Left kidney (tissue), 8 donors: ENCODE measurements at places on chromosomes 13 and 19. TPM values are rescaled to one million over a fixed set of nuclear protein-coding genes. Genes with fewer than 3 reads are reported as not detected.
A peak's percentile ranks its signal among the peaks of the same experiment; 100 is the strongest.

DNA sequence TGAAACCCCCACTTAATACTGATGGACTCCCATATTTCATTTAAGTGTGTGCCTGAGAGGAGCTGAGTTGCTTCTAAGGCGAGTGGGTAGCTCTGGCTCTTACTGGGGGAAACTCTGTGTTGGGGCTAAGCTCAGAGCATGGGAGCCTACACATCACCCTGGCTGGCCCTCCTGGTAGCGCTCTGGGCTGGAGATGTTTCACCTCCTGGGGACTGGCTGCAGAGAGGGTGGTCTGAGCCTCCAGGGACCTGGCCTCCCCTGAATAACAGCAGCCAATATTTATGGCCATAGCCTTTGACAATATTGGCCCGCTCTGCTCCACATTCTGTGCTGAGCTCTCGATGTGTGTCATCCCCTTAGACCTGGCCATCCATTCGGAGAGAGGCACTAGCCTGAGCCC, 316.5 kb downstream of the ZNF536 start:
- DNase-seq = no peak

IFNL1 gene
- polyA plus RNA-seq = not detected

DNA sequence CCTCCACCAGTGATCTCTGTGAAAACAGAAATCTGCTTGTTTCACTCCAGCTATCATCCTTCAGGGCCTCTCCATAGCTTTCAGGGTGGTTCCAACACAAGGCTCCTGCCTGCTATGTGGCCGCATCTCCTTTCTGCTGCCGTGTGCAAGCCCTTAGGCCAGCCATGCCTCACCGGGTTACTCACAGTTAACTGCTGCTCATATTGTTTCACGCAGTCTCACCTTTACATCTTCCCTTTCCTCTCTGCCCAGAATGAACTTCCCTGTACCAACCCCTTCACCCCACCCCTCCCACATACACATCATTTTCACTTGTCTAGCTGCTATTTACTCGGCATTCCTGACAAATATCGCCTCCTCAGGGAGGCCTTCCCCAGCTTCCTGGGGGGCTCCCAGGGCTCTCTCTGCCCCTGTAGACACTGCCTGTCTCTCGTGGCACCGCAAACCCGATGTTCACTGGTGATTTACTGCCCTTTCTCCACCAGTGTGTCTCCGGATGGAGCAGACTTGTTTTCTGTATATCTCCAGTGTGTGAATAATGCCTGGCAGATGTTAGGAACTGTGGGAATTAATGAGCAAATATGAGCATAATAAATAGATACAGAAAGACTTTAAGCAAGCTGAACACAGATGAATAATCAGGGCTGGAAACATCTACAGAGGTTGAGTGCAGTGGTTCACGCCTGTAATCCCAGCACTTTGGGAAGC, 39.3 kb upstream of the GPR183 start:
- DNase-seq = no peak

DNA sequence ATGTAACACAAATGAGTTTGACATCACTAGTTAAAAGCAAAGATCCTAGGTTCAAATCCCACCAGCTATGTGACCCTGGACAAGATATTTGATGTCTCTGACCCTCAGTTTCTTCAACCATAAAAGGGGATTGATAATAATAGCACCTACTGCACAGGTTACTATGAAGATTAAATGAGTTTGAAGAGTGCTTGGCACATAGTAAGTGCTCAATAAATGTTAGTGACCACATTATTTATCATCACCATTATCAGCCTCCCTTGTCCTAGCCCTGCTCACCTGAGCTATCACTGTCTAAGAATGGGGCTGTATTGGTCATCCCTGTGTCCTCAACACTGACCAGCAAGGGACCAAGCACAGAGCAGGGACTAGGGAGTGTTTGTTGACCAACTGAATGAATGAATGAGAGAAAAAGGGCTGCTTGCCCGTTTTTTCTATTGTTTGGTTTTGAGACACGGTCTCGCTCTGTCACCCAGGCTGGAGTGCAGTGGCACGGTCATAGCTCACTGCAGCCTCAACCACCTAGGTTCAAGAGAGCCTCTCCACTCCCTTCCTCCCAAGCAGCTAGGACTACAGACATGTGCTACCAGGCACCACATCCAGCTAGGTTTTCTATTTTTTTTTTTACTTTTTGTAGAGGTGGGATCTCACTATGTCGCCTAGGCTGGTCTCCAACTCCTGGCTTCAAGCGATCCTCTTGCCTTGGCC, 26.6 kb upstream of the DACT3 start:
- no peak for DNase-seq

- no peak for DNase-seq
Observed at GRCh38 chr13:94313321-94313910, 166.1 kb downstream of the DCT start.

- DNase-seq = no peak
Observed at GRCh38 chr13:35994131-35994966, 136.8 kb downstream of the DCLK1 start.

GRCh38 chr13:93420887-93421286, 194.3 kb downstream of the GPC6 start:
- DNase-seq = no peak

DNA sequence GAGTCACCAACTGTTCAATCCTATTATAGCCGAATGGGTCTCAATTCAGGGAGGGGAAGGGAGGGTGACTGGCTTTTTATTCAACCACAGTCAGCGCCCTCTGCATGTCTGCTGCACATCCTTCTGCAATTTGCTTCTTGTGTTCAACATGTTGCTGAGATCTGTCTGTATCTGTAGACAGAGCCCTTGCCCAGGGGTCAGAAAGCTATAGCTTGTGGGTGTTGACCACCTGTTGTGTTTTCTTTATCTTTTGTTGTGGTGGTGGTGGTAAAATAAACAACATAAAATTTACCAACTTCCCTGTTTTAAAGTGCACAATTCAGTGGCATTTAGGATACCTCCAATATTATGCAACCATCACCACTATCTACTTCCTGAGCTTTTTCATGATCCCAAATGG, 12.2 kb downstream of the PPP1R12C start:
- DNase-seq = no peak

DNA sequence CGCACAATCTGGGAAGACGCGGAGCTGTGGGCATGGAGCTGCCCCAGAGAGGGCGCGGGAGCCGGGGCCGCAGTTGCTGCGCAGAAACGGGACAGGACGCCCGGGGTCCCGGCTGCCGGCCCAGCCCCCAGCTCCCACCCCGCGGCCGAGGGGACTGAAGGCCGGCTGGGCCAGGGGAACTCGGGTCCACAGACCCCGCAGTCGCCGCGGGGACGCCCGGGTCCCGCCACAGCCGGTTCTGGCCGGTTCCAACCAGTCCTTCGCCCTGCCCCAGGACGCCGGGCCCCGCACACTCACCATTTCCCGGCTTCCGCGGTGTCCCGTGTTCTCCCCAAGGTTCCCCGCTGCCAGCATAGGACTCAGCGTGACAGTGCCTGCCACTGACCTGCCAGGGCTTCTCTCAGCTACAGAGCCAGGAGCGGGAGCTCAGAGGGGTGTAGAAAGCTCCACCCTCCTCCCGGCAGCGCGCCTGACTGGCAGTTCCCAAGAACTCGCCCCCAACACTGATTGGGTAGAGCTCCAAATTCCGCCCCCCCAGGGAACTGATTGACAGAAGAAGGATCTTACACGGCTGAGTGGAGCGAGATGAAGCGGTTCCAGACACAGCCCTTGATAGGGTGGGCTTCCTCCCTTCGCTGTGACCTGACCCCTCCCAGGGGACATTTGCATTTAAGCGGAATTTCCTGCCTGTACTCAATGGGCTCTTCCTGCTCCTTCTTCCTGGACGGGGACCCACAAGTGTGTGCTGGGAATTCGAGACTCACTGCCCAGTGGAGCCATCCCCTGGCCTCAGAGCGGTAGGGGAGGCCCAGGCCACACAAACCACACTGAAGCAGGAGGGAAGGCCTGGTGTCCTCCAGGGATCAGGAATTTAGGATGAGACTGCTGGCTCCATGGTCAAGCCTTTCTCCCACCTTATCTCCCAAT, at the start of gene ZNF442:
Gene ZNF442 (minus strand): TSS at position 448 of the 927 bp plus-strand sequence. CDS start 2,052 bp downstream, outside the sequence.
- peak; percentile 98 for DNase-seq

ERICH4 gene
- 6.3 TPM for polyA plus RNA-seq

- no peak for DNase-seq
Observed at GRCh38 chr13:69094485-69094884, 1013.1 kb upstream of the ATXN8OS start.

DNA sequence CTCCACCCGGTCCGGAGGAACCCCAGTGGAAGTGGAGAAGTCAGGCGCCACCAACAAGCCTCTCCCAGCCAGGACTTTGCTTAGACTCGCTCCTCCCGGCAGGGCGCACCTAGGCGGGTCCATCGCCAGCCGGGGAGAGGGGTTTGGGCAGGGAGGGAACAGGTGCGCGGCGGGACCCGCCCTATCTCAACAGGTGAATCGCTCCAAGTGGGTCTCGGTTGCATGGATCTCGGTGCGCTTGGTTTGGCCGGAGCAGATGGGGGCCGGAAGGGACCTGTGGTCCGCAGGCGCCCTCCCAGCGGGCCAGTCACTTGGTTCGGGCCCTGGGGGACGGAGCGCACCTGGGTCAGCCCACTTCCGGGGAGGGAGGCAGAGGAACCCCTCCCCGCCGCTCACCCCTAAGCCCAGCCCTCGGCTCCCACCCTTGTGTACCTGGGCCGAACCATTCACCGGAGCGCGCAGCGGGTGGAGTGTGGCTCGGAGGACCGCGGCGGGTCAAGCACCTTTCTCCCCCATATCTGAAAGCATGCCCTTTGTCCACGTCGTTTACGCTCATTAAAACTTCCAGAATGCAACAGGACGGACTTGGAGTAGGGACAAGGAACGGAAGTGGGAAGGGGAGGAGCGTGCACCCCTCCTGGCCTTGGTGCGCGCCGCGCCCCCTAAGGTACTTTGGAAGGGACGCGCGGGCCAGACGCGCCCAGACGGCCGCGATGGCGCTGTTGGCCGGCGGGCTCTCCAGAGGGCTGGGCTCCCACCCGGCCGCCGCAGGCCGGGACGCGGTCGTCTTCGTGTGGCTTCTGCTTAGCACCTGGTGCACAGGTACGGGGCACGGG, at the start of gene LSR:
Gene LSR (plus strand): TSS at position 693 of the 836 bp plus-strand sequence. CDS start 21 bp downstream, at position 714.
- DNase-seq = peak; percentile 90

DNA sequence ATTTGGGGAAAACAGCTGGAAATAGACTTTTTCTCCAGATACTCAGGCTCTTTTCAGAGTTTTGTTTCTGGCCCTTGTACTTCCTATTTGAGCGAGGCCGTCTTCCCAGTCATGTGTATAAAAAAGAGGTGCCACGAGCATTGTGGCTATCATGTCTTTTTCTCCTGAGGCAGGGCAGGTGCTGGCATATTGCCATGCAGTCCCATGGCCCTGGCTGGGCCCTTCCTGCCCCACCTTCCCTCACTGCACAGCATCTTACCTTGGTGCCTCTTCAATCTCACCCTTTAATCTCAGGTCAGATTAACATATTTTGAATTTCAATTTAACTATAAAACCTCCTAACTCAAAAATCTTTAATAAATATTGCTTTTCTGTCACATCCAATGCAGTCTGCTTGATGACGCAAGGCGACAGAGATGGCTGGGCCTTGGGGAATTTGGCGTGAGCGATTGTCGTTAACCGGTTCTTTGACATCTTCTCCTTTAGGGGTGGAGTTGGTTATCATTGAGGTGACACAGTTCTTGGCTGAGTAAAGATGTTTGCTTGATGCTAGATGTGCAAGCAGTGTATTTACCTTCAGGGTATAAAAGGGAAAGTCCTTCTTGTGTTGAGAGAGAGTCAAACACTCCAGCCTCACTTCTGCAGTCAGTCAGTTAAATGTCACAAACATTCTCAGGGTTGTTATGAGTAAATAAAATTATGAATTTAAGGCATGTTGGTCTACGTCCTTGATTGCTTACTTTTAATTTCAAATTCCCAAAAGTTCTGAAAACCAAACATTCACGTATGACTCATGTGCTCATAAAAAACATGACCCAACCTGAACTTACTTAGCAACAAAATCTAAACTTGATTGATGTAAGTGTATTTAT, 289.9 kb downstream of the MYO16 start:
- DNase-seq = no peak

GRCh38 chr19:10061717-10062310, 24.3 kb upstream of the SHFL start:
- DNase-seq = no peak

SEMA6B gene
- polyA plus RNA-seq = 1.5 TPM

GRCh38 chr19:2775556-2776430, 7.3 kb downstream of the SGTA start:
- no peak for DNase-seq

DCLK1 gene
- 7.0 TPM for polyA plus RNA-seq

CEACAM21 gene
- 1.7 TPM for polyA plus RNA-seq

DNA sequence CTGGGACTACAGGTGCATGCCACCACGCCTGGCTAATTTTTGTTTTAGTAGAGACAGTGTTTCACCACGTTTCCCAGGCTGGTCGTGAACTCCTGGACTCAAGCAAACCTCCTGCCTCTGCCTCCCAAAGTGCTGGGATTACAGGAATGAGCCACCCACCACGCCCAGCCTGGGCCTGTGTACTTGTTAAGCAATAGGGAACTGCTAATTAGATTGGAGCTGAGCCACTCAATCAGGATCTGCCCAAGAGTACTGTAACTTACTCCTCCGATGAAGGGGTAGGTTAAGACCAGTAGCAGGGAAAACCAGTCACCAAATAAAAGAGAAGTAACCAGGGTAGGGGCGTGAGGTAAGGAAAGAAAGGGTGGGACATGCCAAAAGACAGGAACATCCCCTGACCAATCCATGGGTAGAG, 2.3 kb downstream of the DDX39A start:
- DNase-seq = no peak

ZNF296 gene
- polyA plus RNA-seq = 0.98 TPM

ZNF345 gene
- 22.9 TPM for polyA plus RNA-seq

SELENOV gene
- 10.1 TPM for polyA plus RNA-seq

ZNF649 gene
- 33.5 TPM for polyA plus RNA-seq

GRCh38 chr13:23570921-23571315, 706 bp downstream of the TNFRSF19 start:
- DNase-seq = no peak

DNA sequence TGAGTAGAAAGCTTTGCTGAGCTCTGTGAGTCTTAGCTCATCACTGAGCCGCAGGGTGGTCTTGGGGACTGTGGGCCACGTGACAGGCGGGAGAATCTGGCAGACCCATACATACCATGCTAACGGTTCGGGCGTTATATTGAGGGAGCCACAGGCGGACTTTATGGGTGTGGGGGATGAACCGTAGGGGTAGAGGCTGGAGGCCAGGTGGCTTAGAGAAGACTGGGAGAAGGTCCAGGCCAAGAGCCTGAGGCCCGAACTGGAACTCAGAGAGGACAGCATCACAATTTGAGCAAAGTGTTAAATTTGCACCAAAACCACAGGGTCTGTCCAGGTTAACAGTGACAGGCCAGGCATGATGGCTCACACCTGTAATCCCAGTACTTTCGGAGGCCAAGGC, 15.3 kb upstream of the ATF5 start:
- no peak for DNase-seq
